NCI-H2171 (cell line): ENCODE measurements at places on chromosomes 5 and 9.

DNA sequence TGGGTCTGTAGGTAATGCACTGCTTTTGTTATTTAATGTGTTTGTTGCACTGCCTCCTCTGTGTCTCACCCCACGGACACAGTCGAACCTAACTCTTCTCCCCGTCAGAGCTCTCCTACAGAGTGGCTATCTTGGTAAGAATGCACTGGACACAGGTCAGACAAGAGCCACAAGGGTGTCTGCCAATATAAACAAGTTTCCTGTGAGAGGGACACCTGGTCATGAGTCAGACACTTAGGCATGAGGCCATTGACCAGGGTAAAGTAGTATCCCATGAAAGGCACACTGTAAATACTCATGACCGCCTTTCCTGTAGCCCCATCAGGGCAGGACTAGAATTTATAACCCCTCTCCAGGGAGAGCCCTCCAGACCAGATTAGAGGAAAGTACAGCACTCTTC lies 115.5 kb downstream of the SLC12A2 start:
- no peak for DNase-seq

DNA sequence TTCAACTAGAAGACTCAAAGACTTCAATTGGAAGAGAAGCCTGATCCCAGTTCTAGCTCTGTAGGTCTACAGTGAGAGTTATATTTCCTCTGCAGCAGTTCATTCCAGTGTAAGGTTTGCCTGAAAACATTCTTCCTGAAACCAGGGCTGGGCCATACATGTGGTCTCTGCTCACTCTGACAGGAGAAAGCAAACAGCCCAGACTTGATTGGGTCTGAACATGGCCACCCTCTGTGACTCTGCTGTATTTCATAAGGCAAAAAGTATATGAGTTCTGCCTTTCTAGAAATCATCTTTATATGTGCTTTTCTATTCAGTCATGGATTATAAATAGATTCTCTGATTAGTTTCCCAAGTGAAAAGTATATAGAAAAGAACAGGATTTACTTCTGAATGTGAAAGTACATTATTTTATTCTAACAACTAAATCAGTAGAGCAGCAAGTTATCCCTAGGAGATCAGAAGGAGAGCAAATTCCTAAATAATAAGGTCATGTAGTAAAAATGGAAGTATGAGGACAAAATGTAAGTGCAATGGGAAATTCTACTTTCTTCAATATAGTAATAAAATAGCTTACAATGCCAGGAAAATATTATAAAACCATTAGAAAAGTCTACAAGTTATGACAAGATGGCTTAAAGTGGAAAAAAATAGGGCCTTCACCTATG lies 144.3 kb downstream of the EFNA5 start:
- DNase-seq = no peak

DNA sequence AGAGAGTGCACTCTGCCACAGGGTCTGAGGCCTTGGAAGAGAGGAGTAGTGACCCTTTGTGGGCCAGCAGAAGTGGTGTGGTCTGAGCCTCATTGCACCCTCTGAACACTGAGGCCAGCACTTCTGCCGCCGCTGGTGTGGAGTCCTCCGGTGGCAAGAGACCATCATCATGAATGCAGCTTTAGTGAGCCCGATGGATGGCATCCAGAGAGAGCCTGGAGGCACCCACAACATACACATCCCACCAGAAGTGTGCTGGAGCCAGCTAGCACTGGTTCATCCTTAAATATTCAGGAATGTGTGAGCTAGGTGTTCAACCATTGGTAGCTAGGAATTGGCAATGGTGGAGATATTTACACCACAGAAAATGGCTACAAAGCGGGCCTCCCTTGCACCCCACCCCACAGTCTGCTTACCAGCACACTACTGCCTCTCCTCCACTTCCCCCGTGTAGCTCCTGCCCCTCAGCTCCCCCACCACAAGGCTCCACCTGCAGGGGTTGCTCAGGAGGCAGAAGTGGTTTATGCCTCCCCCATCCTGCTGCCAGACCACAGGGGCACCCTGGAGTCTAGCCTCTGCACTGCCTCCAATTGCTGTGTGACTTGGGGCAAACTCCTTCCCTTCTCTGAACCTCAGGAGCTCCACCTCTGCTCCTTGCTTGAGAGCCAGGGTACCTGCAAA lies 16.4 kb downstream of the SLC6A7 start:
- DNase-seq = no peak

- DNase-seq = peak; percentile 75
Observed at GRCh38 chr9:37994639-37995347, 74.2 kb downstream of the SHB start.

- DNase-seq = no peak
Observed at GRCh38 chr9:129513856-129514496, 106.9 kb downstream of the C9orf50 start.

GRCh38 chr9:70902692-70903131 lies 218.7 kb downstream of the TRPM3 start:
- DNase-seq = no peak

DNA sequence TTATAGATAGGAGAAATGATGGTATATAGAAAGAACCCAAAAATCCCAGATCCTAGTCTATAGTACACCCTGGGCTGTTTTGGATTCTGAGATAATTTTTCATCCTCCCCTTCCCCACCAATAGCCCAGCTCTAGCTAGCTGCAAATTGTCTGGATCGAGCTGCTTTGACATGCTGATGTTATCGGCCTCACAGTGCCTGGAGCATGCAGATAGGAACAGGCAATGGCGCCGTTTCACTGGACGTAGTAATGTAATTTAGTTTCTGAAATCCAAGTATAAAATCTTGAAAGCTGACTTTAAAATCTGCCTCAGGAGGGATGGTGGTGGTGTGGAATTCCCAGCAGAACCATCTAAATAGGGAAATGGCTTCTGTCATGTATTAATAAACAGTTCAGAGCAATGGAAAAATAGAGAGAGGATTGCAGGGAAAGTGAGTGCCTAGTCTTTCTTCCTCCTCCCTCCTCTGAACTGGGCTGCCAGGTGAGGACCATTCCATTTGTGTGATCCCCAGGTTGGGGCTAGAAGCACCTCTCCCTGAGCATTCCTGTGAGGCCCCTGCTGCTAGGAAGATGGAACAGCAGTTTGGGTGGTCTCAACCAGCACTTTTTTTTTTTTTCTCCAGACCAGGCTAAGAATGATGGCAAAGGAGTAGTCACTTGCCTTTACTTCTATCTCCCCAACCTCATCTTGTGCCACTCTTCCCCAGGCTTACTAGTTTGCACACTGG lies 31.9 kb downstream of the FAM219A start:
- no peak for DNase-seq
